ENCODE measurements at places on chromosomes 1 and 21. TPM values are rescaled to one million over a fixed set of nuclear protein-coding genes. Genes with fewer than 3 reads are reported as not detected.

GJC2 gene
- total RNA-seq, result 3.3 TPM

PM20D1 gene
- not detected for total RNA-seq

KLF18 gene
- not detected for total RNA-seq

KIF14 gene
- total RNA-seq, result 9.6 TPM

CD1D gene
- 0.10 TPM for total RNA-seq

TTC22 gene
- not detected for total RNA-seq
